ENCODE measurements at places on chromosomes 7 and 10.

DNA sequence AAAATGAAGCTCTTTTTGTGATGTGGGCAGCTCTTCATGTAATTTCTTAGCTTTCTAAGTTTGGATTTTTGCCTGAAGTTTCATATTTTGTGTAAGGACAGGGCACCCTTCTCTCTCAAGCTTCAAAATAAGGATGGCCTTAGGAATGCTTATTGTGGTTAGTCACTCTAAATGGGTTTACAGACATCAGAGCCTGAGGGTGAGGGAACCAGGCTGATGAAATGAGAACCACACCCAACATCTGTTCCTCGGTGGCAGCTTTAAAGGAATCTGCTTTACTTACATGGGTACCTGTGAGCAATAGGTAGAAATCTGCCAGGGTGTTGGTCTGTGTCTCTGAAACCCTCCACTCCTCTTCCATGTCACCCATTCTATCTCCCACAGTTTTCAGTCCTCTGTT is 174.3 kb downstream of the EMX2 start:
- no peak for DNase-seq

- DNase-seq: no peak
Observed at GRCh38 chr7:70695795-70696083, 436.2 kb upstream of the GALNT17 start.

GRCh38 chr7:129848436-129848835 is 104.3 kb downstream of the UBE2H start:
- no peak for DNase-seq

DNA sequence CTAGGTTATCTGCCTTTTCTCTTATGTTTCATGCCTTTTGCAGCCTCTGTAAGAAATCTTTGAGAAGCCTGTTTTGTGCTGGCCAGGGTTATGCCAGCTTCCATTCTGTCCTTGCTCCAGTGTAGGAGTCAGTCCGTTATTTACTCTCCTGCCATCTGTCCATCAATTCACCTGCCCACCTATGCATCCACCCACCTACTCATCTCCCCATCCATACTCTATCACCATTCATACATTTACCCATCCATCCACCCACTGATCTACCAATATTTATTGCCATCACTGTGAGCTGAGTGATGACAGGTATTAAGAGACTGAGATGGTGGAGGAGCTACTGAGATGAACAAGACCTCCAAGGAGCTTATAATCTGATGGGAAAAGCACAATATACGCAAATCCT is 12.7 kb upstream of the PPIF start:
- no peak for DNase-seq

DNA sequence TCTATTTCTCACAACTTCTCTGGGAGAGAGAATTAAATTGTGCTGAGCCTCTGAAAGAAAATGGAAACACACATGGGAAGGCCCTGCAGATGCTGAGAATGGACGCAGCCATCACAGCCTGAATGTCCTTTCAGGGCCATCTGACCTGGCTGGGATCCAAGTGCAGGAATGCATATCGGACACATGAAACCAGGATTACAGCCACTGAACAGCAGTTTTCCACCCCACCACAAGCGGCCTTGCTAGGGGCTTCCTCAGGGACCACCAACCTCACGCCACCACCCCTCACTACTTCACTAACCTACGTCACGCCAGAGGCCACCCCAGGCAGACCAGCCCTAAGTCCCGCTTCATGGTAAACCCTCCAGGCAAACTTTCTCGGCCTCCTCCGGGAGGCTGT is 103.3 kb downstream of the DIP2C start:
- DNase-seq: no peak

- DNase-seq: no peak
Observed at GRCh38 chr7:138254444-138254843, 178.2 kb downstream of the AKR1D1 start.

DNA sequence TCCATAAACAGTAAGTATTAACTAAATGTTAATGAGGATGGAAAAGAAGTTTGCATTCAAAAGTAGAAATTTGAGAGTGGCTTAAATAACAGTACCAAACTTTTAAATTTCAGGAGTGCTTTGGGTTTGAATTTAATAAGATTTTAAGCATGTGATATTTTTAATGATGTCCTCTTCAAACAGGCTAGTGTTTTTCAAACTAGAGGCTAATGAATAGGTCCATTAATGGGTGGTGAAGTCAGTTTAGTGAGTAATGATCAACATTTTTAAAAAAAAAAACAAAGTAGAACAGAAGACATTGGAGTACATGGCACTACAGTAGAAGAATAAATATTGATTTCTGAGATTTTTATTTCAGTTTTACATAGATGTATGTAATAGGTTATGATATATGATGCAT is 72.9 kb downstream of the AKAP9 start:
- no peak for DNase-seq

DNA sequence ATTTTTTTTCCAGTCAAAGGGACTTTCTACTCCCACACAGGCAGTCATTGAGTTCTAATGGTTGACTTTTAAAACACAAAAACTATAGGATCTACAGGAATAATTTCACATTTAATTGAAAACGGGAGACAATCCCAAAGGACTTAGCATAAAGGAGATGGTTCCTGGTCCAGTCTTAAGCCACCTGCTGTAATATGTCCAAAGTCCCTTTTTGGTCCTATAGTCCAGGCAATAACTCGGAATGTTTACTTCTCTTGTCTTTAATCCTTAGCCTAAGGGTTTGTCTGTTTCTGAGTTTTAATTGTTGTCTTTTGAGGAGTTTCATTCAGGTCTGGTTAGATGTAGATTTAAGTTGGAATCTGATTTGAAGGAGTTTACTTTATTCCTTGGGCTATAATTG is 184.9 kb downstream of the BAMBI start:
- DNase-seq: no peak

GRCh38 chr7:138588986-138589385 is 112.2 kb downstream of the SVOPL start:
- DNase-seq: no peak

DNA sequence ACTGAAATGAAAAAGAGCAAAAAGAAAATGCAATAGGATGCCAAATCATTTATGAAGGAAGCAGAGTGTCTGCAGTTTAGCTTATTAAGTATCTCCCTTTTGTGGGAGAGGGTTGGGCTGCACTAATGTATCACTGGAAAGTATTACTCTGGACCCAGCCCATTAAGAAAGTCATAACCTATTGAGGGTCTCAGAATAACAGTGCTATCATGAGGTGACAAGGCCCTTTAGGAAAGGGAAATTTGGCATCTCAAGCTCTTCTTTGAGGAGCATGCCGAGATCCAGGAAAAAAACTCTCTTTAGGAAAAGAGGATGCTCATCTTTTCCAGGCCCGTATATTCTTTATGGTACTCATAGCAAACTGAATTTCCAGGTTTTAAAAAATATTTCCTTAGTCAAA is 114.6 kb downstream of the PRKG1 start:
- DNase-seq: no peak

- DNase-seq: no peak
Observed at GRCh38 chr10:115514895-115515294, 421.7 kb downstream of the ATRNL1 start.
